OCI-M1 (cell line): ENCODE measurements at places on chromosomes 2 and 18.

GRCh38 chr2:117091041-117091837 lies 723.3 kb upstream of the DDX18 start:
- no peak for DNase-seq

DNA sequence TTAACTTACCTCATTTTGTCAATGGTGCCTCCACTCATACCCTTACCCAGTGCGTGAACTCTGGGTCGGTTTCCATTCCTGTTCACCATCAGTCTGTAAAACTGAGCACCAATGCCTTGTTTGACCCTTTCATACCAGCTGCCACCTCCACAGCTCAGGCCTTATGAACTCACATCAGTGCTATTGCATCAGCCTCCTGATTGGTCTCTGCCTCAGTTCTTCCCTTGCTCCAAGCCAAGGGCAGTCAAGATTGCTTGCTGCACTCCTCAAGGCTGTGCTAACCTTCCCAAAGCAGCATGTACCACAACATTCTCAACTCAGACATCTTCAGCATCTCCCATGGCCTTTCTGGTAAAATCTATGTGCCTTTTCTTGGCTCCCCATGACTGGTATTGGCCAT lies 9.3 kb downstream of the CD28 start:
- DNase-seq = no peak

DNA sequence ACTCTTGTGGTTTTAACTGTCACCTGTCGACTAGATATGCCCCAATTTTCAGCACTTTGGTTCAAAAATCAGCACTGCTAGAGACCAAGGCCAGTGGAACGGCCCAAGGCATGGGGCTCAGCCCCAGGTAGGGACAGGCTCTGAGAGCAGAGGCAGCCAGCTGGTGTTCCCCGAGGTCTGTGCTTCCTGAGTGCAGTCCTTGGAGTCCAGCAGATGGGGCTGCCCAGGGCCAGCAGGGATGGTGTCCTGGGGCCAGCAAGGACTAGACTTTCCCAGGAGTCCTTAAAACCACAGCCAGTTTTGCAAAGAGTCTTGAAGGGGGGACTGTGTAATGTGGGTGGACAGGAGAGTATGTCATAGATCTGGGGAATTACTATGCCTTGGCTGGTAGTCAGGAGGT lies 56.3 kb downstream of the POMC start:
- no peak for DNase-seq

DNA sequence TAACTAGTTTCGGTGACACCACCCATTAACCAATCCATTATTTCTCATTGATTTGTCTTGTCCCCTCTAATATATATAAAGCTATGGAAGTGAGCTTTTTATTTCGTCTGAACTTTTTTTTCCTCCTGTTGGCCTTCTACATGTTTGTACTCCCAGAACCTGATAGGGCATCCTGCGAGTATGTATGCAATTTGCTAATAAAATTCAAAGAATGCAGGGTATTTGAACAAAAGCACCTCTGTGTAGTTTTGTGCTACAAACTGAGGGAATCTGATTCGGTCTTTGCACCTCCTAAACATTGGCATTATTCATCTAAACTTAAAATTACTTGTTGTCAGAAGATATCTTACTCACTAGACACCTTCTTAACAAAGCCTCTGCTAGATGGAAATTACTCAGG lies 242.9 kb upstream of the TMEFF2 start:
- no peak for DNase-seq

DNA sequence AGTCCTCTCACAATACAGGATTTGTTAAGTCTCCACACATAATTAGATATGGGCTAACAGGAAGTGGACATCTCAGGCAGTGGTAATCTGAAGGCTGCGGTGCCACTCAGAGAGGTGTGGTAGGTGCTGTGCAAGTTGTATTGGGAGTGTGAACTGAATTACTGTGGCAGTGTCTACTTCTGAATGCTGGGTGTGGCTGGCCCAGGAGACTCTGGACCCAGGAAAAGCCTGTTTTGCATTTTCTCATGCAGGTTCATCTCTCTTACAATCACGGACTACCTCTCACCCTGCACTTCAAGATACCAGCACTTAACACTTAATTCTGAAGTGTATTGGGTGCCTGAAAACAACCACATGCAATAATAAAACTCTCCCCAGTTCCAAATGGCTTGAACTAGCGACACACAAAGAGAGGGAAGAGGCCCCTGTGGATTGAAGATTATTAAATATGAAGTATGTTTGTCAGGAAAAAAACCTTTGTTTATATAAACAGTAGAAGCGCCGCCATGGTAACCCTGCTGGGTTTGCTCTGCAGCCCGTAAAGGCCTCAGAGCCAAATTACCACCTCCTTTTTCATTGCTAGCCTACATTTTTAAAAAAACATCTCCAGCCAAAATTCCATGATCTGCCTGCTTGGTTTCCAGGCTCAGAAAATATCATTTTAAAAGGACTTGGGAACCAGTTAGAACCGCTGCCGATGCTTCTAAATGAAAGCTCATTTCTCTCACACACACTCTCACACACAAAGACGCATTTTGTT lies 77.5 kb downstream of the GFPT1 start:
- DNase-seq = no peak

GRCh38 chr18:51621113-51621863 lies 423.8 kb upstream of the MEX3C start:
- DNase-seq = peak; percentile 67

DNA sequence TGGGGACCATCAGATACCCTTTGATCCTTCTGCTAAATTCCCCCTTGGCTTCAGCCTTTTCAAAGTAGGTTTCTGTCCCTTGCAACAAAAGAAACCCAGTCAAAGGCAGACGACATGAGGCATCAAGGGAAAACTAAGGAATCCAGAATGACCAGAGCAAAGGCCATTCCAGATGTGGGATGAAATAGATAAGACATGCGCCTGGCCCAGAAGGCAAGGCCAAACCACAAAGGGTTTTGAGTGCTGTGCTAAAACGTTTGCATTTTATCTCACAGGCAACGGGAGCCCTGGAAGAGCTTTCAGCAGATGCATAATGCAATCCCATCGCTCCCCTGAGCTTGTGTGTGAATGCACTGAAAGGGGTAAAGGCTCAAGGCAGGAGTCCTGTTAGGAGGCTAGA lies 17.7 kb downstream of the CXCR1 start:
- DNase-seq = peak; percentile 20

GRCh38 chr2:88919087-88919738 lies 227.7 kb downstream of the RPIA start:
- peak; percentile 21 for DNase-seq

- DNase-seq = no peak
These were observed 33.6 kb upstream of the LRP2 start for GRCh38 chr2:169395821-169396374.

- DNase-seq = no peak
These were observed 23.5 kb downstream of the MARCHF4 start for GRCh38 chr2:216348756-216349308.

DNA sequence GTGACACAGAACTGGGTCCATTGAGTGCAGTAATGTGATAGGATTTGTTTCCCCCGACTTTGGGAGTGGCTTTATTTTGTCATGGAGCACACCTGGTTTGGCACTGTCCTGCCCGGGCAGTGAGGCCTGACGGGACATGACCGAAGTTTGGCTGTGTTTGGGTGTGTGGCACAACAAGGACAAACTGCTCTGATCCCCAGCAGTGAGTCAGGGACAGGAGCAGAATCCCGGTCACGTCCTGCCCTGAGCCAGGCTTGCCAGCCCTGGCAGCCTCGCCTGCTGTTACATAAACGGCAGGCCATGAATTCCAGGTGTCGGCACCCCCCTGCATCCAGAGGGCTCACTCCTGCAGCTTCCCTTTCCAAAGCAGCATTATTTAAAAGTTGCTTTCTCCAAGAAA lies 45.7 kb downstream of the IMPA2 start:
- no peak for DNase-seq

- DNase-seq = no peak
These were observed 41.1 kb upstream of the EPB41L3 start for GRCh38 chr18:5584746-5585417.

DNA sequence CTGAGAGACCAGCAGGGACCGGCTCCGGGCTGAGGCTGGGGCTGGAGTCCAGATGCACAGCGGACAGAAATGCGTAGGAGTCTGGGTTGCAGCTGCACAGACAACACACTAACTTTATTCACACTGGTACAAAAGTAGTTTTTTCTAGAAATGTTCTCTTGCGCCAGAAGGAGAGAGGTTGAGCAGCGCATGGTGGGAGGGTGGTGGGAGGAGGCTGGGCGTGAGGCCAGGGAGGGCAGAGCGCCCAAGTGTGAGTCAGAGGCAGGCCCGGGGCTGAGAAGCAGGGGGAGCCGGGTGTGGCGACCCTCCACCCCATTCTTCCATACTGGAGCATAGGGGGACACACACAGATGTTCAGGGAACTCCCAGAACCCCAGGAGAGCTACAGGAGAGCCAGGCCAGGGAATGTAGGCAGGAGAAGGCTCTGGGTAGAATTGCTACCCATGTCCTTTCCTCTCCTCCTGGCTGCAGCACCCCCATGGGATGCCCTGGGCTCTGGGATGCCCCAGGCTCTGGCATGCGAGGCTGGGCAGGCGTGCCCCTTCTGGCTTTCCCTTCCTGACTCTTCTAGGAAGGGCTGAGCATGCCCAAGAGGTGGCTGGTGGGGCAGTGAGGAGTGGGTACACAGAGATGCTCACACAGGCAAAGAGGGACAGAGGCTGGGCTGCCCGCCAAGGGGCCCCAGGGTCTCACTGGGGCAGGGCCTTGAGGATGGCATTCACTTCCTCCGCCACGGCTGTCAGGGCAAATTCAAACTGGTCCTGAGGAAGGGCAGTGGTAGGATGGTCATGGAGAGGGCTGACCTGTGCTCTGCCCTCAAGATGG lies 10.6 kb downstream of the DNAJB2 start:
- DNase-seq = no peak

DNA sequence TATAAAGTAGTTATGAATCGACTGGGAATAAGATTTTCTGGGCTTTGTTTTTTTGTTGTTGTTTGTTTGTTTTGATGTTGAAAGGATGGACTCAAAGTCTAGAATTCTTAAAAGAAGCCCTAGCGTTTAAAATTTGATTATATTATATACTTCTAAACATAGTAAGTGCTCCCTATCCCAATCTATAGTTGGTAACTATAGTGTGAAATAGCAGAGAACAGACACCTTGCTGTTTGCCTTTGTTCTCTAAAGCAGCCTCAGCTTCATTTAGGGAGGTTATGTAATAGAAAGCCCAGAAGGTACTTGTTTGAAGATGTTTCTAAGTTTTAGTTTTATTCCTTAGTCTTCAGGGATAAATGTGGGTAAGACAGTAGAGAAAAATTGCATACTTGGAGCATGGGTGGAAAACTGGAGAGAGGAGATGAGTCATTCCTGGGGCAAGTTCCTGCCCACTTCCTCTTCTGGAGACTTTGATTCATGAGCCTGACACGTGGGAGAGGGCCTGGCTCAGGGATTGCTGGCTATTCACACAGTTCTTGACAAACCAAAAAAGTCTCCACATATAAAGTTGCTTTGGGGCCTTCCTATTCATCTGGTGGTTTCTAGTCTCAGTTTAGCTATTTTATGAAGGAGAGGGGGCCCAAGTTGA lies 131.9 kb downstream of the MYO1B start:
- peak; percentile 86 for DNase-seq

GRCh38 chr2:29154610-29155009 lies 39.4 kb downstream of the CLIP4 start:
- no peak for DNase-seq

DNA sequence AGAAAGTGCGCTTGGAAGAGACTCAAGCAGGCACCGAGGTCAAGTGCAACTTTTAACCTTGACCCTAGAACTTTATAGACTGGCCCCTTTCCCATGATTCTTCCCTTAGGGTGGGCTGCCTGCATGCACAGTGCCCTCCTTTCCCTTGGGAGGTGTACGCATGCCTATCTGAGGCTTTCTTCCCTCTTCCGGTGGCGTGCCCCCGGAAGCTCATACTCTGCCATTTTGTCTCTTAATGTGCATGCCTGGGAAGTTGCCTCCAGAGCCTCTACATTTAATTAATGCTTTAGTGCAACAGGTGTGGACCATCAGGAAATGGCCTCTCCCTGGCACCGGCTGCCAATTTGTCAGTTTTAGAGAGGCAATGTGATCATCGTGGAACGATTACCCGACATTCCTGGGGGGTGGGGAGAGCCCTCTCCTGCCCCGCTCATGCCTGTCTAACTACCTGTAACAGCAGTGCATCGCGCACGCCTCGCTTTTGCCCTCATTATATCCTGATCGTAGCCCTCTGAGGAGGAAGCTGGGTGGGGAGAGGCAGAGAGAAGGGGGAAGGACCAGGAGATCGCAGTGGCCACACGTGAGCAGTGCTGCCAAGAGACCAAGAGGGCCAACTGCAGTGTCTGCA lies 194.8 kb downstream of the TFCP2L1 start:
- no peak for DNase-seq

GRCh38 chr2:136006658-136007057 lies 21.2 kb upstream of the DARS1 start:
- no peak for DNase-seq

GRCh38 chr18:51134721-51135120 lies 62.8 kb downstream of the MEX3C start:
- DNase-seq = no peak

DNA sequence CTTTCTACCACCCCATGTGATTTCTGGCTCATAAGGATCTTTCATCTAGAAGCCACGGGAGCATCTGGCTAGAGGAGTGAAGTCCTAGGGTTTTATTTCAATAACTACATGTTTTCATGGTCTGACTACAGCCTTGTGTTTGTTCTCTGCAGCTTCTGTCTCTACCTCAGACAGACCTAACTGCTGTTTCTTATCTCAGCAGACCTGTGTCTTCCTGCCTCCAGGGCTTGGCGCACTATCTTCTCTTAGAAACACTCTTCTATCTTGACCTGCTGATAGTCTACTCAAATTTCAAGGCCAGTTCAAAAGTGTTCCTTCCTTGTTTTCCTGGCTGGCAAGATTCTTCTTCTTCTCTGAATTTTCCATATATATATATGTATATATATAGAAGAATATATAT lies 11.0 kb upstream of the TRIB2 start:
- DNase-seq = peak; percentile 77

DNA sequence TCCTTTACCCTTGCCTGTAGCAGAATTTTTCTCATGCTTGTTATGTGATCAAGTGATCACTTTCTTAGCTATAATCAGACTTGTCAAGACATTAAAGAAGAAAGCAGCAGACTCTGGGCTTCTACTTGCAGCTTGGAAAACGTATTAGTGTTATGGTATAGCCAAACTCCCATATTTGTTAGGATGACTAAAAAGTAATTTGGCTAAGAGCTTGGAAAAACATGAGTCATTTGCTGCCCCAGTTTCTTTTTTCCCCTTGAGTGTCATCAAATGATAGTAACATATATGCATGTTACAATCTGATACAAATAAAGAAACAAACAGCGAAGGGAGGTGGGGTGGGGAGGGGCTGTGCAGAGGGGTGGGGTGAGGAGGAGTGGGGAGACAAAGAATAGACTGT lies 155.5 kb downstream of the IKZF2 start:
- peak; percentile 27 for DNase-seq

GRCh38 chr2:133498662-133499585 lies 69.3 kb downstream of the NCKAP5 start:
- DNase-seq = no peak

DNA sequence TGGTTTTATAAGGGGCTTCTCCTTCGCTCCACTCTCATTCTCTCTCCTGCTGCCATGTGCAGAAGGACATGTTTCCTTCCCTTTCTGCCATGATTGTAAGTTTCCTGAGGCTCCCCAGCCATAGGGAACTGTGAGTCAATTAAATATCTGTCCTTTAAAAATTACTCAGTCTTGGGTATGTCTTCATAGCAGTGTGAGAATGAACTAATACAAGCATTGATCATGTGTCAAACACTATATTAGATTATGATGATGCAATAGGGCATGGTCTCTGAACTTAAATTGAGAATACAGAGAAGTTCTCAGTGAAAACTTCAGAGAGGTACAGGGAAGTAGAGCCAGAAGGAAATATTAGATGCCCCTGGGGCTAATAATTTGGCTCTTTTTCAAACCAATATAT lies 5.9 kb upstream of the MAP4K3 start:
- no peak for DNase-seq
